ENCODE measurements at places on chromosomes 12 and 14.

DNA sequence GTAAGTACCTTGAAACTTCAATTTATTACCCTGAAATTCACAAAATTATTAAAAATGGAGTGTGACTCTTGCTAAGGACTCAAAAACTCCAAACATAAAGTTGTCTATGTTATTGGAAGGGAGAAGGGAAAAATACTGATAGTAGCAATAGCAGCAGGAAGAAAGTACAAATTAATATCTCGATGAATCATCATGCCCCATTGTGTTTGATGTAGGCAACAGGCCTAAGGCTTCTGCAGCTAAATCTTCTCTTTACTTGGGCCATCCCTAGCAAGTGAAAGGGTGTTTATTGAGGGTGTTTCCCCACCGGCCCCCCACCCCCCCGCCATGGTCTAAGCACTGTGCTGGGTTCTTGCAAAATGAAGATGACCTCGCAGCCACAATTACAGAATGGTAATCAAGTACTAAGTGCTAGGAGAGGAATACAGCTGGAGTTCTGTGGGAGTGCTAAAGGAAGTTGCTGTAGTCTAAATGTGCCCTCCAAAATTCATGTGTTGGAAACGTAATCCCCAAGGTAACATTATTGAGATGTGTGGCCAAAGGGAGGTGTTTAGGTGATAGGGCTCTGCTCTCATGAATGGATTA lies 76.5 kb downstream of the SNAPC1 start:
- DNase-seq = no peak

DNA sequence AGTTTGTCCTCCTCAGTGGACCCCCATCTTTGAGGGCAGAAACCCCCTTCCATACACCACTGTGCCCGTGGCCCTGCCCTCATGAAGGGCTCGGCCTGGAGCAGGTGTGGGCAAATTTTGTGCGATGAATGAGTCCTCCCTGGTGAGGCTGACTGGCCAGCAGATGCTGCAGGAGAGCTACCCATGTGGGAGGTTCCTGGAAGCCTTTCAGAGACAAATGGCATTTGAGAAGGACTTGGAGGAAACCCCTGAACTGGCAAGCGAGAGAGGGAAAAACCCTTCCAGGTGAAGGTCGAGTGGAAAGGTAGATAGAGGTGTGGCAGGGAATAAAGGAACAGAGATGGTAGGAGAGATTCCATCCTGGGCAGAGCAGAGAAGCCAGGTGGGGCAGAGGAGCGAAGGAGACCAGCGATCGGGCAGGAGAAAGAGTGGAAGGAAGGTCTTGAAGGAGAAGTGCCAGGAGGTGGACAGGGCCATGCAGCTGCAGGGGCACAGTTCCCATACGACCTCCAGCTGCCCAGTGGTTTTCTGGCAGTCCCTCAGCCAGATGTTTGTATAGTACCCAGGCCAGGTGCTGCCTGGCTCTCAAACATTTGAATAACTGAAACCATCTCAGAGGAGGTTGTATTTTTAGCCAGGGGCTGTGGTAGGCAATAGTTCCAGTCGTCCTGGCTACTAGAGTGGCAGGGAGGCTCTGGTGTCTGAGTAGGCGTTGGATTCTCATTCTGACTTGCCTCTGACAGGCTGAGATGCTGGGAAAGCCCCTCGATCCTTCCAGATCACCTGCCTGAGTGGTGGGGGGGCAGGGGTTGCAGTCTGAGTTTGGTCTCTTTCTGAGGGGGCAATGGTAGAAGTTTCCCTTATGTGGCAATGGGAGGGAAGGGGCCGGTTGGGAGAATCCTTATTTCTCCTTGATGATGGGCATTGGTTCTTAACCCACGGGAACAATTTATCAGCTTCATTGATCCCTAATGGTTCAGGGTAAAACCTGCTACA lies 40.1 kb downstream of the FBXL14 start:
- peak; percentile 47 for DNase-seq

DNA sequence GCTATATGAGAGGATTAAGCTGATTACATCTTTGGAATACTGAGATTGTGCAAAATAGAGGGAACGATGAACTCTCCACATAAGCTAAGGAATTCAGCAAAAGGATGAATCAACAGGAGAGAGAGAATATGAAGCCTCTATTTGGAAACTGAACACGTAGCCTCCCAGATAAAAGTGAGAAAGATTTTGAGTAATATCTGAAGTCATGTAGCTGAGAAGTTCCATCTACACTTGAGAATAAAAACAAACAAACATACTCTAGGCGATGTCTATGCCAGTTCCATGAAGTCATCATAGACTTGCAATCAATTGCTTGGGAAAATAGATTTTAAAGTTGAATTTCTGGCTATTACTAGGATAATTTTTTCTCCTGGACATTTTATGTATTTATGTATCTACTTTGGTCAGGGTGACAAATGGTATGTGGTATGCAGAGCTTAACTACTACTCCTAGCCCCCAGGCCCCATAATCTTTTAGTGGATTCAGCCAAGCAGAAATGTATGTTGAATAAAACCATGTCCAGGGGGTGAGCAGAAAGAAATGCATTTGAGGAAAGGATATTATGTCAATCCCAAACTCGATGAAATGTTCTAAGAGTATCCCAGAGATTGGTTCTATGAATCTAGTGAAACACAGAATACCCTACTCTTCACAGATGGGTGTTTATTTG lies 627.4 kb downstream of the DIO2 start:
- DNase-seq = no peak

DNA sequence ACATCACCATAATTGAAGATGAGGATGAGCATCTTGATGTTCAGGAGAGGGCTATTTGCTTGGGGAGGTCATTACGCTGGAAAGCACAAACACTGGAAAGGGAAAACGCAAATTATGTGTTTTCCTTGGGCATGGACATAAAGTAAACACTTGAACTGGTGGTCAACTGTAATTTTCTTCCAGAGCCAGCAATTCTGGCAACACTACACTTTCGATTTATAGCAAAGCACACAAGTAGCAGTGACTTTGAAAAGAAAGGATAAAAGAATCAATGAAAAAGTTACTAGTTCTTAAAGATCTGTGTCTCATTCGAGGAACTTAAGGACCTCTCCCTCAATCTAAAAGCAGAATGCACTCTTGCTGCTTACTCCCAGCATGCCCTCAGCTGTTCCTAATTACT lies 2.2 kb downstream of the CLEC14A start:
- DNase-seq = no peak

- DNase-seq = no peak
Observed at GRCh38 chr14:52064174-52064573, 4.7 kb downstream of the NID2 start.

DNA sequence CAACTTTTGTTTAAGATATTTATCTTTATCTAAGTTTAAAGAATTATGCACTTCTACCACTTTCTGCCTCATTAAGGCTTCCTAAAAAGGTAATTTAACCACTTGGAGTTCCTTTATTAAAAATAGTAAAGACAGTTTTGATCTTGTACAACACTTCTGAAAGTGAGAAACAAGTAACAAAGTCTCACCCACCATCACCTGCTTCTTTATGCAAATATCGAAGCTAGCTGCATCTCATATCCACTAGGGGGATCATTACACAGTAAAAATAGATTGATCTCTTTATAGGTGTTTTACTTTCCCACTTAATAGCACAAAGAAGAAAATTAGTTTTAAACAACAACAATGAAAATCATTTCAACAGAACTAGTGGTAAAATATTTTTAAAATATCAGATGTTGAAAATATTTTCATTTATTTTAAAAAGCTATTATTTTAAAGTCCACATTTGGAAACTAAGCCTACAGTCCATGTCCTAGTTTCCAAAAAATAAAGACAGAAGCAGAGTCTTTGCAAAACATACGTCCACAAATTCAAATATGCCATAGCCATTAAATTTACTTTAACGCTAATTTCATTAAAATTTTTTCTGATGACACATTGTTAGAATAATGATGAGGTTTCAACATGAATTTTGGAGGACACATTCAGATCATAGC lies 160.0 kb upstream of the SOX5 start:
- DNase-seq = no peak

GRCh38 chr12:107657133-107657532 lies 28.5 kb upstream of the PWP1 start:
- DNase-seq = no peak

DNA sequence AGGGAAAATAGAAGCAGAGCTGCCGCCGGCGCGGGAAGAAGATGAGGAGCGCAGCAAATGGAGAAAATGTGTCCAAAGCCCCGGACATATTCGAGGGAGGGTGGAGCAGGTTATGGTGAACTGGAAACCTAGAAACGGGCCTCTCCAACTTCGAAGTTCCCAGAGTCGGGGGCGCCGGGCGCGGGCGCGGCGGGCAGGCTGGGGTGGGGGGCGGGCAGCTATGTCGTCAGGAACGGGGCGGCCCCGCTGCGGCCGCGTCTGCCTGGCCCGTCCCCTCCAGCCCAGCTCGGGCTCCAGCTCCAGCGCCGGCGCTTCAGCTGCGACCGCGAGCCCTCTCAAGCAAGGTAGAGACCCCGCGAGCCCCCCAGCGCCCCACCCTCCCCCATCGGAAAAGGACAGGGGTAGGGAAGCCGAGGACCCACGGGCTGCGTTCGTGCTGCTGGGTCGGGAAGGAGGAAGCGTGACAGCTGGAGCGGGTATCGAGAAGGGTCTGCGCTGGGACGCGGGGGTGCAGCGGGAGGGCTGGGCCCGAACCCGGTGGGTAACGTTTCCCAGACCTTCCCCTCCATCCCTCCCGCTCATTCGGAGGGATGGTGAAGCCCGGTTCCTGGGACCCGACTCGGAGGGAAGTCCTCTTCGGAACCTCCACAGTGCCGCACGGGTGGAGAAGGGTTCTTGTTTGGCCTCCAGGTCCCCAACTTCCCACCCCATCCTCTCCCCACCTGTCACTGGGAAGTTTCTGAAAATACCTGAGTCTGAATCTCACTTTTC lies 1.0 kb downstream of the DGKA start:
- DNase-seq = peak; percentile 80

DNA sequence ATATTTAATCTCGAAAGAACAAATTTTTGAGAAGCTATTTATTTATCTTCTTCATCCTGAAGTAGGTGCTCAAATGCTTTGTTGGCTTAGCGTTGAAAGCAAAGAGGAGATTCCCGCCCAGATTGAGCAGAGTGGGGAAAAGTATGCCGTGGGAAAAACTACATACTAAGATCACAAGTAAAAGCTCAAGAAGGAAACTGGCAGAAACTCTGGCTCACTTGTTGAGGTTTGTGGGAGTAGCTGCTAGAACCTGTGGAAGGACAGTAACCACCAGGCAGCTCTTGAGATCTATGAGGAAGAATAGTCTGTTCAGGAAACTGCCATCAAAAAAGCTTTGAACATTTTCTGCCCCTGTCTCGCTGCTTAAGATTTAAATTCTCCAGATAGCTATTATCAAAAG lies 3.9 kb downstream of the MYRFL start:
- no peak for DNase-seq

DNA sequence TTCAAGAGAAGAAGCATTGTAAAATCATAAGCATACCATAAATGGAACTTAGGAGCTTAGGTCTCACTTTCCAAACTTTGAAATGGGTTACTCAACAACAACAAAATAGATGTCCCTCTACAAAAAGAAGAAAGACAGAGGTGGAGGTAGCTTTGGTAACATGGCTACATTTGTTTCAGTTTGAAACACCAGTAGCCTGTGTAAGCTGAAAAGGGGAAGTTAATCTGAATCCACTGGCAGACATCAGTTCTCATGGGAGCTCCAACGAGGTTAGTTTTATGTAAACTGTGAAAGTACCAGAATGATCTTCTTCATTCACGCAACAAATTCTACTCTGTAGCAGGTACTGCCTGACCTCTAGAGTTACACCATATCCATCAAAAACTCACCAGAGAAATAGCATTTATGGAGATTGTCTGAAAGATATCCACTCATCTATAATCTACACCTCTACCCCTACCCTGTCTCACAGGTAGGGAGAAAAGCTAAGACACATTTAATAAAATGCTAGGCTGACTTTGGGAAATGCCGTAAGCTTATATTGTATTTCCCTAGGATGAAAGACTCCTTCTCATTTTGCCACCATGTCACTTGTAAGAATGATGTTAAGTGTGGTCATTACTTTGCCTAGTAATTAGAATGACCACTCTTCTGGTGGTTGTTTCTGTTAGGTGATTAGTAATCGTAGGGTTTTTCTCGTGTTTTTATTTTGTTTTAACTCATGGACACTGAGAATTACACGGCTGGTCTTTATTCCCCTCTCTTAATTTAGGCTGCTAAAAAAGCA lies 224.1 kb downstream of the ASCL1 start:
- DNase-seq = no peak

- DNase-seq = no peak
Observed at GRCh38 chr12:111467857-111468241, 62.1 kb downstream of the SH2B3 start.

DNA sequence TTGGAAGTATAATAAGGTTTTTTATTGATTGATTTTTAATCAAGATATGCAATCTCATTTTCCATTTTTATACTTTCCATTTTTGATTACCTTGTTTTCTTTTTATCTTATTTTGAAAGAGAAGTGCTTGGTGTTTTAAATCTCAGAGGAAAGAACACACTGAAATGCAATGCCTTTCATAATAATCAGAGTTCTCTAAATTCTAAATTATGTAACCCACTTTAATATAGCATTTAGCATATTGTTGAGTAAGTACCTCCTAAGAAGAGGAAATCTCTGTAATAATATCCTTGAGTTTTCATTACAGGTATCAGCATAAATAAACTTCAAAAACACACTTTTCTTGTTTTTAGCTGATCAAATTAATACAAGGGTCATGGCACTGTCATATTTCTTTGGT lies 96.9 kb downstream of the GTF2A1 start:
- no peak for DNase-seq

Data from upper lobe of right lung (tissue), 1 donor.